ENCODE measurements at places on chromosomes 4 and X.

- no peak for DNase-seq
These were observed 40.4 kb upstream of the MAPK10 start for GRCh38 chr4:86400216-86400615.

- DNase-seq: no peak
These were observed 218.2 kb downstream of the BANK1 start for GRCh38 chr4:102008711-102009110.

- DNase-seq: no peak
These were observed 13.5 kb upstream of the CXCL6 start for GRCh38 chr4:73822812-73823504.

- no peak for DNase-seq
These were observed 18.4 kb upstream of the OGT start for GRCh38 chrX:71514367-71515037.

- no peak for DNase-seq
These were observed 2254.4 kb downstream of the ARAP2 start for GRCh38 chr4:33989820-33990443.

DNA sequence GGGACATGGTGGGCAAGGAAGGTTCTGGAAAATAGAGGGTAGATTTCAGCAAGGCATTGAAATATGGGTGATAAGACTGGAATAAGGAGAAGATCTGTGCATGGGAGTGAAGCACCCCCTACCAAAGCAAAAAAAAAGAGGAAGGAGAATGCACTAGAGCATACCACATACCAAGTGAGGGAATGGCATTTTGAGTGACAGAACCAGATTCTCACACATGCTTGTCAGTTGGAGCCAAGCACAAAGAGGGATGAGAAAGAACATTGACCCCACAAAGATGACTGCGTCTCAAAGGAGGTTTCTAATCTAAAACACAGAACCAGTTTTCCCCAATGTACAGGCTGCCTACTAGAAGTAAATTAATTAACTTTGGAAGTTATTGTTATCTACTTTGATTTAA is 140.3 kb upstream of the SMAD1 start:
- DNase-seq: no peak

- no peak for DNase-seq
These were observed 5.5 kb upstream of the GSX2 start for GRCh38 chr4:54094451-54094850.

GRCh38 chr4:98673978-98674377 is 15.6 kb upstream of the TSPAN5 start:
- no peak for DNase-seq
